ENCODE measurements at places on chromosomes 16 and 17.
A peak's percentile ranks its signal among the peaks of the same experiment; 100 is the strongest.

DNA sequence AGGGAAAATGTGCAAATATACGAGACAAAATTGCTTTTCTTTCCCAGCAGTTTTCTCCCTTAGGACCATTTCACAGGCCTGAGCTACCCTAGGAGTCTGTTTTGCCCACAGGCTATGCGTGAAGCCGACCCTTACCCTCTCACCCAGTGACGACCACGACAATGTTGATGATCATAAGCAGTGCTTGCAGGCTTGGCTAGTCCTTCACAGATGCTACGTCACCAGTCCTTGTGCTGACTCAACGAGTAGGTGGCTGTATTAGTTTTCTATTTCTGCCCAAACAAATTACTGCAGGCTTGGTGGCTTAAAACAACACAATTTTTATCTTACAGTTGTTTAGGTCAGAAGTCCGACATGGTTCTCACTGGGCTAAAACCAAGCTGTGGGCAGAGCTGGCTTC is 574.6 kb upstream of the HSBP1 start:
- DNase-seq = no peak

- no peak for DNase-seq
Measured at GRCh38 chr17:17783825-17784656, 52.7 kb downstream of the SREBF1 start.

DNA sequence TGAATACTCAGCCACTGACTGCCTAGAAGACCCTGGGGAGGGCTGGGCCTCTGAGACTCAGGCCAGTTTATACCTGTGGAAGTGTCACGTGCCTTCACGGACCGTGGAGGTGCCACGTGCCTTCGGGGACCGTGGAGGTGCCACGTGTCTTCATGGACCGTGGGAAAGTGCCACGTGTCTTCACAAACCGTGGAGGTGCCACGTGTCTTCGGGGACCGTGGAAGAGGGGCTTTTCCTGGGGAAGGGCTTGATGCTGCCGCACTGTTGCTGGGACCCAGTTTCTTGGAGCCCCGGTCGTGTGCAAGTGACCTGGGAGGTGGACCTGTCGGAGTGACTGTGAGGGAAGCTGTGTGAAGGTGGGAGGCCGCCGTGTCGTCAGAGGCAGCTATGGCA is 166.2 kb downstream of the BANP start:
- DNase-seq = no peak

DNA sequence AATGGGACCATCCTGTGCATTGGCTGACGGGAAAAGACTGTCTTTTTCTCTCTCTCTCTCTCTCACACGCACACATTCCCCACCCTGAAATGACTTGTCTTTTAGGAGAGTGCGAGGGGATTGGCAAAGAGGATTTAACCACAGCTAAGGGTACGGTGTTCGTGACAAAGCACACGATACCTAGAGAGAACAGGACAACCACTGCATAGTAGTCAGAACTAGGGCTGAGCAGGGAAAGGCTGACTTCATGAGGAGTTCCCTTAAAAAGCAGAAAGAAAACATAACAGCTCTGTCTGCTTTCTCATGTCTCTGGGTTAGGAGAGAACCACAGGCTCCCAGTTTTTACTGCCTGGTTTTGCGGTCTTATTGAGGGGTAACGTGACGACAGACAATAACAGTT is 742.8 kb upstream of the SOX9 start:
- no peak for DNase-seq

GRCh38 chr17:38547444-38547843 is 58.3 kb downstream of the SRCIN1 start:
- no peak for DNase-seq

DNA sequence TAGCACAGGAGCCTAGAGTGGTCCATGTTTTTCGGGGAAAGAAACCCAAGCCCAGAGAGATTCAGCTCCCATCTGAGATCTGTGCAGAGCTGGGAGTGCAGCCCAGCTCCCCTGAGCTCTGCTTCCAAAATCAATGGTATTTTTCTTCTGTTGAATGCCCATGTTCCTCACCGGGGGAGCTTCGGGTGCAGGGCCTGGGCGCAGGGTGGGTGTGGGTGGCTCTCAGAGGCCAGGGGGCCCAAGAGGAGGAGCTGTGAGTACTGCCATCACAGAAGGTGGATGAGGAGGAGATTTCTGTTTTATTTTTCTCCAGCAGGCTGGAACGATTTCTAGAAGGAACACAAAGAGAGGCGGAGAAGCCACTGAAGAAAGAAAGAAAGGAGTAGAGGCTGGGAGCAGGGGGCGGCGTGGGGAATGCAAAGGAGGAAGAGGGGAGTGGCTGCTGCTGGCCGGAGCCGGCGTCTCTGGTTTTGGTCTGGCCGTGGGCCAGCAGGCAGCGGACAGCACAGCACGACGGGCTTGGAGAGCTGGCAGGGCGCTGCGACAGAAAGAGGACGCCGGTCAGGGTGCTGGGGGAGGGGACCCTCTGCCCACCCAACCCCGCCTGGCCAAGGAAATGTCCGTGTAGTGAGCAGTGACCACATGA is 76.2 kb upstream of the KSR1 start:
- no peak for DNase-seq

- DNase-seq = peak; percentile 52
Measured at GRCh38 chr17:31680126-31680525, 178.9 kb downstream of the COPRS start.

DNA sequence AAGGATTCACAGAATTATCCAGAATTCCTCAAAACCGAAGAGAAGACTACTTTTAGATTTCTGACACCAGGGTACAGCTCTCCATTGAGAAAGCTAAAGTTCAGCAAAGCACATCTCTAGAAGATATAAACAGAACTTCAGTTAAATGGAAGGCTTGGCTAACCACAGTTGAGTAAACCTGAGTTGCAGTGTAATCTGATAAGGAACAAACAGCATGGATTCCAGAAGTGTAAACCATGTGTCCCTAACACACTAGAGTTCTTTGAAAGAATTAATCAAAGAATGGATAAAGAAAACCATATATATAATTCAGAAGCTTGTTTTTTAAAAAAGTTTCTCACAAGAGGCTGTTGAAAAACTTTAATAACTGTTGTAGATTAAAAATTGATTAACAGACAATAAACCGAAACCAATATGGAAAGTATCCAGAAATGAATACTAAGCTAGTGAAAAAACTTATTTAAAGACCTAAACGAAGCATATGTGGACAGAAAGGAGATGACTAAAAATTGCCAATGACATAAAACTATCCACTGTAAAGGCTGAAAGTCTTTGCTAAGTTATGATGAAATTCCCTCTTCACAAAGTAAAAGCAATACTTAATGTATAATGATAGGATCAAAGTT is 4.3 kb downstream of the RNF43 start:
- DNase-seq = no peak

DNA sequence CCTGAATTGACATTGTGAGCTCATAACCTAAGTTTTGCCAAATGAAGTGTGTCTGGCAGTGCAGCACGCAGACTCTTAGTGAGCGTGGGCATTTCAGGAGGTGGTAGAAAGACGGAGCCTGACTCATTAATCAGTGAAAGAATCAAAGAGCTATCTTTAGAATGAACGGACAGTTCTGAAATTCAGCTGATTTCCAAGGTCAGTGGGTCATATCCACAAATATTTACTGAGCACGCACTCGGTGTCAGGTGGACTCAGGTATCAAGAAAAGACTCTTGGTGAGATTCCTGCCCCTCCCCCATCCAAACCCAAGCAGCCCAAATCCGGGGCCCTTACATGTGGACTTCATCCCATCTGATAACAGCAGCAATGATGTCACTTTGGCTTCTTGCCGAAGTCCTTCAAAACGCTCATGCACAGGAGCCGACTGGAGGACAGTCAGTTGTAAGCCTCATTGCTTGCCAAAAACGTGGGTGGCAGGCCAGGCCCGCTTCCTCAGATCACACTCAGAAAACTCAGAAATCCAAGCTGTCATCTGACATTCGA is 185.8 kb downstream of the HS3ST3A1 start:
- DNase-seq = no peak

DNA sequence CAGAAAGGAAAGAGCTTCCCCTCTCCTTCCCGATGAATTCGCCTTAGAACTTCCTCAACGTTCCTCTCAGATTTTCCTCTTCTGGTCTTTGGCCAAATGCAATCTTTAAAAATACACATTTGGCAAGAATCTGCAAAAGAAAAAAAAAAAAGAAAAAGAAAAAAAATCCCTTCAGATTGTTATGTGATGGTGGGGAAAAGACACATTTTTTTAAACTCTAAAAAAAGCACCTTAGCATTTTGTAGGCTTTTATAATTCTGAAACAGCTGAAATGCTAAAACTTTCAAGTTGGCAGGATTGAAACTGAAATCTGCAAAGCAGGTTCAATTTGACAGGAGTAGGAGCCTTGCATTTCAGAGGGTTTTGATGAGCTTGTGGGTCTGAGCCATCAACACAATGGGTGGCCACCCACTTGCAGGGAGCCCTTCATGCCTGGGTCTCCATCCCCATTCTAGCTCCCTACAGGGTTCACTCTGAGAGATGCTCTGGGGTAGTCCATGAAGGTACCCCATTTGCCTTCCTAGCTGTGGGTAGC is 33.1 kb downstream of the CACNG3 start:
- no peak for DNase-seq

GRCh38 chr16:23283571-23283970 is 18.5 kb upstream of the SCNN1B start:
- no peak for DNase-seq
